Spleen (tissue), 13 donors: ENCODE measurements at places on chromosomes 2 and 18. TPM values are rescaled to one million over a fixed set of nuclear protein-coding genes. Genes with fewer than 3 reads are reported as not detected.
A peak's percentile ranks its signal among the peaks of the same experiment; 100 is the strongest.

GPR39 gene
- not detected for total RNA-seq

DLX2 gene
- total RNA-seq: not detected

CASP10 gene
- 42.5 TPM for total RNA-seq

GRCh38 chr2:235613649-235614048 lies 119.8 kb downstream of the AGAP1 start:
- H3K27ac ChIP-seq: no peak overlapping the region
- no peaks in the 10 kb centered on the region for H3K27me3 ChIP-seq
- DNase-seq: no peak
- peaks cover 25% of the 10 kb centered on the region for H3K4me1 ChIP-seq
- H3K36me3 ChIP-seq: no peaks in the 10 kb centered on the region
- no peak overlapping the region for H3K4me3 ChIP-seq

DNA sequence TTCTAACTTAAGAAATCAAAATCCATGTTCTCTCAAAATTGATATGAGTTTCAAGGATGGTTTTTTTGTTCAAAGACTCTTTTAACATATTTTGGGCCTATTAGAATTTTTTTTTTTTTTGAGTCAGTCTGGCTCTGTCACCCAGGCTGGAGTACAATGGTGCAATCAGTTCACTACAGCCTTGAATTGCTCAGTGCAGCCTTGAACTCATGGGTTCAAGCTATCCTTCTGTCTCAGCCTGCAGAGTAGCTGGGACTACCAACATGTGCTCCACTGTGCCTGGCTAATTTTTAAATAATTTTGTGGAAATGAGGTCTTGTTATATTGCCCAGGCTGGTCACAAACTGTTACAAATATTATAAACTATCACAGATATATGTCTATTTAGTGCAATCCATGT lies 40.6 kb upstream of the RBMS1 start:
- H3K36me3 ChIP-seq: no peaks in the 10 kb centered on the region
- no peak for DNase-seq
- no peak overlapping the region for H3K27ac ChIP-seq
- peaks cover 6% of the 10 kb centered on the region for H3K4me1 ChIP-seq

TBR1 gene
- total RNA-seq: not detected

DNA sequence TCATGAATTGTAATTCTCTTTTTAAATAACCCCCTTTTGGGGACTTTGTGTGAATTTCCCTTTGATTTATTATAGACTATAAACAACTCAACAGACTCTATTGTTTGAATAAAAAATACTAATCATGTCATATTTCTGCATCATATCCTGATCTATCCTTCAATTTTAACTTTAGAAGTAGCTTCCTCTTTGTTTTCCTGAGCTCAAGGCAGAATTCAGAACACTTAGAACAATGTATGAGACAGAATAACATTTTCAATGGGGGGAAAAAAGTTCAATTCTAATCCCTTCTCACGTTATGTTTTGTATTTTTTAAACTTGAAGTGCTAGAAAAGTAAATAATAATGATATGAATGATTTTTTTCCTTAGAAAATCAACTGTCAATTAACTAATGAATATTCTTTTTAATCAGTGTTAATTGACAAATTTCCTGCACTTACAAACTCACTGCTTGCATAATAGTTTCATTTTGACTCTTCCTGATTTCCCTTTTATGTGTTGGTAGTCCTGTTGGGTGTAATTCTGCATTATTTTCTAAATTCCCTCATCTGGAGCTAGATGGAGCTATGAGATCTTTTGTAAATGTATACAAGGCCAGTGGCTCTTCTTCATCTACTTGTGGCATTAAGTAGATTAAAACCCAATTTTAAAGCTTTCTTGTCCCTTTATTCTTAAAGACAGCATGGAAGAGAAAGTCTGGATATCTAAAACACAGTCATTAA lies 326.1 kb downstream of the PARD3B start:
- no peak for DNase-seq
- peak overlapping the region; percentile 55 for H3K27ac ChIP-seq
- no peaks in the 10 kb centered on the region for H3K27me3 ChIP-seq
- no peaks in the 10 kb centered on the region for H3K4me1 ChIP-seq
- no peaks in the 10 kb centered on the region for H3K36me3 ChIP-seq
- H3K4me3 ChIP-seq: no peak overlapping the region

PRKAG3 gene
- not detected for total RNA-seq

GRCh38 chr2:239881561-239882320 lies 143.4 kb downstream of the NDUFA10 start:
- no peak for DNase-seq
- H3K27ac ChIP-seq: peak overlapping the region; percentile 45
- H3K4me3 ChIP-seq: no peak overlapping the region
- no peaks in the 10 kb centered on the region for H3K36me3 ChIP-seq

DNA sequence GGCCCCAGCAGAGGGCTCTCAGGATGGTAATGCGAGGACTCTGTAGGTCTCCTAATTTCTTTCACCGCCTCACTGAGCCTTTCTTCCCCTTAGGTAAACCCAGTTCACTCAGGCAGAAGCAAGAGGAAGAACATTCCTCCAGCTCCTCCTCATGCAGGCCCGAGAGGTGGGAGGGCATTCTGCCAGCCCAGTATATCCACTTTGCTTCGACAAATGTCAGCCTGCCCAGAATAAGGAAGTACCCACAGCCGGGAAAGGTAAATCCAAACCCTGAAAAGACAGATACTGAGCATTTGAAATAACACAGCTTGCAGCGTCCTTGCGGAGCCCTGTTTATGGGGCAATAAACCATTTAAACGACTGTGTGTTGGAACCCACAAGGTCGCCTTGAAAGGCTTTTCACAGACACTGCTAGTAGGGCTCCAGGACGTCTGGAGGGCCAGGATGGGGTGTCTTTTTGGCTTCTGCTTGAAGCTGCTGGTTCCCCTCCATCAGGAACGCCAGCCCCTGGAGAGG lies 63.0 kb upstream of the STPG4 start:
- no peaks in the 10 kb centered on the region for H3K4me1 ChIP-seq
- no peak overlapping the region for H3K27ac ChIP-seq
- H3K36me3 ChIP-seq: no peaks in the 10 kb centered on the region
- DNase-seq: no peak
- no peaks in the 10 kb centered on the region for H3K27me3 ChIP-seq

DNA sequence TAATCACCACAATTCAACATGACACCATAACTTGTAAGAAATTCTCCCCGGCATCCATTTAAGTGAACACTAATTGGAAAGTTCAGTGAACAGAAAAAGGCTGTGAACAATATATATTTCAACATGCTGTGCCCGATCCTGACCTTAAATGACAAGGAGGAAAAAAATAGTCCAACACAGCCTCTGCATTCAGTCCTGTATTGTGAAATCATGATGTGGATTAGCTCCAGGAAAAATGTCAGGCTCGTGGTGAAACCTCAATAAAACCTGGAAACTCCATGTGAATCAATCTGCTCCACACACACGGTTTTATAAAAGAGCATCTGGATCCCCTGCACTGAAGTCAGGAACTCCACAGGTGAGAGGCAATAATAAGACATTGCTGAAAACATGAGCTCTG lies 145.4 kb upstream of the SPOPL start:
- no peaks in the 10 kb centered on the region for H3K36me3 ChIP-seq
- DNase-seq: no peak
- no peak overlapping the region for H3K27ac ChIP-seq
- H3K4me3 ChIP-seq: no peak overlapping the region

DNA sequence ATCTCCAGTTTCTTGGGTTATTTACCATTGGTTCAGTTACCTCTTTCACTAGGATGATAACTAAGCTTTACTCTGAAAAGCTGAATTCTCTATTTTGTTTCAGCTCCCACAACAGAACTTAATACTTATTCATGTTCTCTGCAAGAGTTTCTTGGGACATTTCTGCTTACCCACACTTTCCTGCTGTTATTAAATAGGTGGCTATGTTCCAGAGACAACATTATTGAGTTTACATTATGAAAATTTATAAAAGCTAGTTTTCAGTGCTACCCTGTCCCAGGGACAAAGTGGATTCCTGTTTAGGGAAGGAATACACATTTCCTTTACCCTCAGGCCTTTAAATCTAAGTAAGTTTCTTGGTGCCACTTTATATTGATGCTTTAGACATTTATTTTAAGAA lies 7.0 kb upstream of the GPD2 start:
- no peaks in the 10 kb centered on the region for H3K27me3 ChIP-seq
- no peak for DNase-seq
- H3K4me3 ChIP-seq: no peak overlapping the region
- no peaks in the 10 kb centered on the region for H3K36me3 ChIP-seq
- no peaks in the 10 kb centered on the region for H3K4me1 ChIP-seq

DNA sequence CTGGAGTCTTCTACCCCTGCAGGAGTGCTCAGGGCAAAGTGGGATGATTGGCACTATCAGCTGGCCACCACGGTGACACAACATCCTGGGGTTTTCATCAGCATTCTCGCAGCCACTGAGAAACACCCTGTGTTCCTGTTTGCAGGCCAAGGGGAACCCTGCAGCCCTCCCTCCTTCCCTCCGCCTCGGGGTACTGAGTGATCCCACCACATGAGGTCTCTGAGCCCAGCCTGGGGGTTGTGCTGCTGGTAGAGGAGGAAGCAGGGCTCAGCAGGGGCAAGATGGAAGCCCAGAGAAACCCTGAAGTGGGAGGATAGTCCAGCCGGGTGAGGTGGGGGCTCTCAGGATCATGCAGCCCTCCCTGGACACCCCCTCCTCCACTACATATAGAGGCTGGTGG lies at the start of gene OXER1:
Gene OXER1 (minus strand): TSS at position 40 of the 400 bp plus-strand sequence. CDS start 73 bp downstream, outside the sequence.
- peaks cover 13% of the 10 kb centered on the region for H3K4me1 ChIP-seq
- no peak within 1 kb of the TSS for H3K4me3 ChIP-seq
- peak; percentile 82 for DNase-seq
- H3K27ac ChIP-seq: peak within 1 kb of the TSS; percentile 66
- no peaks in the 10 kb centered on the region for H3K27me3 ChIP-seq

DNA sequence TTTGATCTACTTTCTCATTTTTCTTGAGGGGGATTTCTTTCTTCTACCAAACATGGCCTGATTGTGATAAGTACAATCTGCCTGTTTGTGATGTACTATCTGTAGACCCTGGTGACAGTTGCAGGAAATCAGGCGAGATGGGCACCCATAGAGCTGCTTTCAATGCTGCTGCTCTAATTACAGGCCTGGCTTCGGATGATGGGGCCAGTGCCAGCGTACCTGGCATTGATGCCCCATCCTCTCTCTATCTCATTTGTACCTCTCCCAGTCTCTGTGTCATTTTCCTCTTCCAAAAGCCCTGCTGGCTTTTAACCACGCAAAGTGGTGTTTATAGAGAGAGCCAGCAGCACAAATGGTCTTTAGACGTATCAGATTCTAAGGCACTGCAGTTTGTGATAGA lies 69.9 kb downstream of the KCTD18 start:
- no peaks in the 10 kb centered on the region for H3K27me3 ChIP-seq
- no peaks in the 10 kb centered on the region for H3K36me3 ChIP-seq
- H3K4me1 ChIP-seq: peaks cover 8% of the 10 kb centered on the region

FAP gene
- total RNA-seq: 1.5 TPM

DNA sequence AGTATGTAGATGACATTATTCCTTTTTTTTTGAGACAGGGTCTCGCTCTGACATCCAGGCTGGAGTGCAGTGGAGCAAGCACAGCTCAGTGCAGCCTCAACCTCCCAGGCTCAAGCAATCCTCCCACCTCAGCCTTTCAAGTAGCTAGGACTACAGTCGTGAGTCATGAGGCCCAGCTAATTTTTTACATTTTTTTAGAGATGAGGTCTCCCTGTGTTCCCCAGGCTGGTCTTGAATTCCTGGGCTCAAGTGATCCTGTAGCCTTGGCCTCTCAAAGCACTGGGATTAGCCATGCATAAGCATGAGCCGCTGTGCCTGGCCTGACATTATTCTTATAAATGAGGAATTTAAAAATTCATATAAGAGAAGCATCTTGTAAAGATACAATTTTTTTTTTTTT lies 86.9 kb downstream of the FAM117B start:
- no peak overlapping the region for H3K4me3 ChIP-seq
- no peak for DNase-seq
- H3K36me3 ChIP-seq: peaks cover 23% of the 10 kb centered on the region
- no peak overlapping the region for H3K27ac ChIP-seq
- no peaks in the 10 kb centered on the region for H3K27me3 ChIP-seq

- H3K36me3 ChIP-seq: no peaks in the 10 kb centered on the region
- no peaks in the 10 kb centered on the region for H3K4me1 ChIP-seq
- H3K4me3 ChIP-seq: peak overlapping the region; percentile 14
Measured at GRCh38 chr2:28463893-28464292, 32.0 kb upstream of the PLB1 start.

- no peaks in the 10 kb centered on the region for H3K36me3 ChIP-seq
- no peaks in the 10 kb centered on the region for H3K27me3 ChIP-seq
- H3K27ac ChIP-seq: no peak overlapping the region
- no peaks in the 10 kb centered on the region for H3K4me1 ChIP-seq
- no peak overlapping the region for H3K4me3 ChIP-seq
Measured at GRCh38 chr2:109526442-109526970, 87.3 kb downstream of the SEPTIN10 start.

DNA sequence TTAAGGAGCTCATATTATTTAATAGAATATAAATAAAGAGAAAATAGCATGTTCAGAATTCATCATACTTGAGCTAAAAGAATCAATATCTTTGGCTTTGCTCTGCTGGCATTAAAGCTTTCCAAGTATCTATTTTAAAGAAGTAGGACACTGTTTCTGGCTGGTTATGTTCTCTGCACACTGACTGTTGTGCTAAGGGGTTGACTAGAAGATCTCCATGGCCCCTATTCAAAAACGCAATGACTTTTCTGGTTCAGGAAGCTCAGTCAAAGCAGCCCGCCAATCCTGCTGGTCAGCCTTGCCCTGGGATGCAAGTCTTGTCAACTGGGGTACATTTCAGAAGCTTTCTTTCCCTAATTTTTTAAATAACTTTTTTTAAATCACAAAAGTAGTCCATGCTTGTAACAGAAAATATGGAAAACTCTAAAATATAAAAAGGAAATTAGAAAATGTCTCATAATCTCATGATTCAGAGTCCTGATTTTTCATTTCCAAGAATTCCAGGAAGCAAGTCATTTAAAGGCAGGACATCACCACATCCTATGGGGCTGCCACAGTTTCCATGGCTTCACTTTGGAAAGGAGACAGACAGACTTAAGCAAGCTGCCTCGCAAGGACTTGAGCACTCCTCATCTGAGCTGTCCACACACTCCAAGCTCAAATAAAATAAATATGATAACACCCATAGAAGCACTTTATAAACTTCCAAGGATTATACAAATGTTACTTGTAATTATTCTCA lies 195.1 kb downstream of the TXNL1 start:
- DNase-seq: no peak
- H3K36me3 ChIP-seq: no peaks in the 10 kb centered on the region
- H3K27me3 ChIP-seq: no peaks in the 10 kb centered on the region
- no peak overlapping the region for H3K27ac ChIP-seq
- H3K4me1 ChIP-seq: peaks cover 23% of the 10 kb centered on the region
- H3K4me3 ChIP-seq: no peak overlapping the region
